ENCODE measurements at places on chromosomes 11 and 22.
A peak's percentile ranks its signal among the peaks of the same experiment; 100 is the strongest.

DNA sequence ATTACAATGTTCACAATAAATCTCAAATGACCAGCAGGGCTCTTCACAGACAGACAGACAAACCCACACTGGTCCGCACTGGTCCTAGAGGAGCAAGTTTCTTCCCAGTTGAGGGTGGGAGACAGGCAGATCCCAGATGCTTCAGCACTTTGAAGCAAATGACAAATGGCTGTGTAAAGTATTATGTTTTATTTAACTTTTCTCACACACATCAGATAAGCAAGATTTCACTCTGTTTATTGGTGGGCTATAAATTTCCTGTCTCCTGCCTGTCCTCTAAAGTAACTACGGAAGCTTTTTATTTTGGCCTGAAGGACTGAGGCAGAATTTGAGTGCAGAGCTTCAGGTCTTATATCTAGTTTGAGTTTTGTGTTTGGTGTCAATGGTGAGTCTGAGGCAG lies 174.7 kb upstream of the MTNR1B start:
- no peak for DNase-seq

DNA sequence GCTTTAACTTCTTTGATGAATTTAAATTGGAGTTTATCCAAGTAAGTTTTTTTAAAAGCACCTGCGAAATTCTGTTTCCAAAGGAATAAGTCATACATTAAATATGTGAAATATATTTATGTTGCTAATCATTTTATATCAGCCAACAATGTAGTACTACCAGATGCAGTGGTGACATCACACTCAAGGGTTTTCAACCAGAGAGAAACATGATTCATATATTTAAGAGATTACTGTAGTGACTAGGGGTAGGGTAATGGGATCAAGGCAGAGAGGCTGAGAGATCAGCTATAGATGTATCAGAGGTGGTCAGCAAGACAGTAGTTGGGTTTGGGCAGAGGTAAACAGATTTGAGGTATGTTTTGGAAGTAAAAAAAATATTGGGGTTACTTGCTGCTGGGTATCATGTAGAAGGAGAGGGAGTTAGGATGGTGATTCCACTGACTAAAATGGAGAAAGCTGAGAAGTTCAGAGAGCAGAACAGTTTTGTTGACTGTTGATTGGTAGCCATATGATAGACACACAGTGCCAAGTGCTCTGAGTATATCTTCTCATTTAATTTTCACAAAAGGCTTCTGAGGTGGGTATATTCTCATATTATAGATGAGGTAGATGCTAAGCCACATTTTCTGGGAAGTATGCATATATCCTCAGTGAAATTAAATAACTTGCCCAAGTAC lies 39.4 kb downstream of the CEP57 start:
- DNase-seq: no peak

DNA sequence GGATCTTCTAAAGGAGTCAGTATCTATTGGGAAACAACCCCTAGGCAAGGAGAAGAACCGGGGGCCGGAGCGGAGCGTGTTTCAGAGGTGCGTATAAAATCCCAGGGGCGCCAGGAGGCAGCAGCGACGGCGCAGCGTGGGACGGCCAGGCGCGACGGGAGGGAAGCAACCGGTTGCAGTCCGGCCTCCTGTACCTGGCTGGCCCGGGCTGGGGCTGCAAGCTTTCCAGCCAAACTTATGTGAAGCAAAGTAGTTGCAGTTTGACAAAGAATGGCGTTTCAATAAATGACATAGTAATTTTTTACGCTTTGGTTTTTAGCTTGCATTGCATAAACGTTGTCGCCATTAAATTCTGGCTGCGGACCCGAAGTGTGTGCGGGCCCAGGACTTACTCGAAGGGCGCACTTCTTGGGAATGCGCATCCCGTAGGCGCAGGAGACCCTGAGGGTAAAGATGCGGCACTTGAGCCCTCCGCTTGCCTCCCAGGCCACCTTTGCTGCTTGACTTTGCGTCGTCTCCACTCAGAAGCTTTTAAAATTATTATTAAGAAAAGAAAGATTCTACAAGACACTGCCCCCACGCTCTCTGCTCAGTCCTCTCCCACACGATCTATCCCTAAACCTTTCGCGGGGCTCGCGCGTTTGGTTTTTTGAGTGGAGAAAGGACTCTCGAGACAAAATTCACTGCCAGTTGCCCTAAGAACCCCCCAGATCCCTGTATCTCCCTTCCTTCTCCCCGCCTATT lies 1.6 kb upstream of the WT1 start:
- DNase-seq: no peak

- DNase-seq: no peak
Observed at GRCh38 chr22:43882122-43882767, 9.6 kb downstream of the PNPLA5 start.

- DNase-seq: no peak
Observed at GRCh38 chr11:72422414-72422813, 11.9 kb downstream of the CLPB start.

GRCh38 chr11:20762980-20763379 lies 93.6 kb downstream of the NELL1 start:
- no peak for DNase-seq

DNA sequence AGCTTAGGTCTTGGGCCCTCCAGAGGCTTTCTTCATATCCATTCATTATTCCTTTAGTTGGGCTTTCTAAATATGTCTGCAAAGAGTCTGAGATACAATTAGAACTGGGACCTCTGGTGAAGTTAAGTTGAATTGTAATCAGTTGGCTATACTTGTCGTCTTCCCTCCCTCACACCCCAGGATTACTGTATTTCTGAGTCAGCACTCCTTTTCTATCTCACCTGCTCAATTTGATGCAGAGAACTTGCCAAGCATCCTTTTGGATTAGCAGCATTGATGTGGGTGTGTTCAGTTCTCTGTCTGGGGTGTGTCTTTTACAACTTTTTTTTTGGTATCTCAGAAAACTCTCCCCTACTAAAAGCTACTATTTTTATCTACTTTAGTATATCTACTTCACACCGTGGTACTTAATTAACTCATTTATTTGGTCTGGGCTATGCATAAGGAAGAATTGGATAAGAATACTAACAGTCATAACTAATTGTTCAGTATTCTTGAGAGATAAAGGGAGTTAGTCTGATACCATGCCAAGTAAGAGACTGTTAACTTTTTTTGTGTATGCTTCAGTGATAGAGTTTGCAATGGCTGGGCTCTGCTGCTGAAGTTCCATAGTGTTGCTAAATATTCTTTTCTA lies 15.1 kb downstream of the CTNND1 start:
- peak; percentile 73 for DNase-seq

GRCh38 chr11:58926695-58927094 lies 12.6 kb upstream of the GLYATL1 start:
- no peak for DNase-seq

DNA sequence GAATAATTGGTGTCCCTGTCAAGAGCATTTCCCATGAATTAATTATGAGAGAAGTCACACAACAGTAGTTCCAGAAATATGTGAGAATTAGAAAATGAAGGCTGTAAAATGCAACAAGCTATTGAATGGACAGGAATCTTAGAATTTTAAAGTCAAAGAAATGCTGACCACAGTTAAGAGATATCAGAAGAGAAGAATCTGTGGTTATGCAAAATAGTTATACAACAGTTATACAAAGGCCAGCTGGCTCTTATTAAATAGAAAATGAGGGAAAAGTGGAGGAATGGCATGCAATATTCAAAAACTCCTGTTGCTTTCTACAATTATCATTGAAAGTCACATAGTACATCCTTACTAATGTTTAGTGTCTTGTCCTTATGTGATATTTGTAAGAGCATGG lies 27.4 kb downstream of the CASP12 start:
- no peak for DNase-seq

GRCh38 chr11:65471447-65471891 lies 27.4 kb upstream of the MALAT1 start:
- DNase-seq: peak; percentile 82

GRCh38 chr11:133782116-133782725 lies 63.1 kb downstream of the SPATA19 start:
- DNase-seq: no peak

DNA sequence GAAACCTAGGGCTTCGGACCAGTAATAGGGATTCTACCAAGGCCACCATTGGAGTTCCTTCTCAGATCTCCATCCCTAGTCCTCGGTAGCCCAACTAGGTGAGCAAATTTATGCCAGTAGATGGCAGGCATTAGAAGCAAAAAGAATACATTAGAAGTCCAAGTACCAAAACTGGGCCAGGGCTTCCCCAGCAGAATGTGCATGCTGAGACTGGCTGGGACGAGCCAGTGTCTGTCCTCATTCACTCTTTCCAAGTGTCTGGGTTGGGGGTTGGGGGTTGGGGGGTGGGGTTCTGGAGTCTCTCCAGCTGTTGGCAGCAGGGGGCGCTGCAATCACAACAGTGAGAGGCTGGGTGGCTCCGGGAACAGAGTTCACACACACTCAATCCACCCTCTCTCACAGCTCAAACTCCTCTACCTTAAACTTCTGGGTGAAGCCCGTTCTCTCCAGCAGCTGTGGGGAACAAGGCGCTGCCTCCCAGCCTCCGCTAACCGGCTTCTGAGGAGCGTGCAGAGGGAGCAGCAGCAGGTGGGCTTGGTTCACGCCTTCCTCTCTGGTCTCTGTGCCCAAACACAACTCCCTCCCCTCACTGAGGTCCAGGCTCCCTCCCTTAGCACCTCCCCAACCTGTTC lies 57.5 kb downstream of the BTG4 start:
- DNase-seq: peak; percentile 29

- DNase-seq: peak; percentile 50
Observed at GRCh38 chr11:57277845-57278720, 41.0 kb upstream of the APLNR start.

GRCh38 chr11:86205421-86206336 lies 38.9 kb upstream of the EED start:
- peak; percentile 29 for DNase-seq

- DNase-seq: peak; percentile 44
Observed at GRCh38 chr11:77127235-77127911, 673 bp upstream of the MYO7A start.

- DNase-seq: no peak
Observed at GRCh38 chr11:69337211-69337721, 43.3 kb downstream of the MYEOV start.

GRCh38 chr22:49372530-49373288 lies 455.0 kb downstream of the BRD1 start:
- DNase-seq: no peak

DNA sequence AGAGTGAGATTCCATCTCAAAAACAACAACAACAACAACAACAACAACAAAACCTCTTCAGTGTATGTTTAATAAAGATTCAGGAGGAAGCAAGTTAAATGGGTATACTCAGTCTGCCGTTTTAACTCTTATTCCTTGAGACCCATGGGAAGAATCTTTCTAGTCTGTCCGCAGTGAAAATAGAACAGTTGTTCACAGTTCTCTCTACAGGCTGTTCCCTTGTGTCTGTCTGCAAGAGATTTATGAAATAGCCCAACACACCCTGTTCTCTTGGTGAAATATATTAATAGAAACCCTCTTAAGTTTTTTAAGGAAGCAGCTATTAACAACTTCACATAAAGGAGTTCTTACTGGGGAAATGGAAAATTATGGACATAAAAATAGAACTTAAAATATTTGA lies 682.2 kb upstream of the RAG2 start:
- DNase-seq: no peak

- DNase-seq: peak; percentile 80
Observed at GRCh38 chr11:75328426-75329277, 22.8 kb downstream of the ARRB1 start.

- DNase-seq: no peak
Observed at GRCh38 chr11:117130879-117131278, 13.2 kb upstream of the PAFAH1B2 start.

- peak; percentile 89 for DNase-seq
Observed at GRCh38 chr11:68271023-68271780, 571 bp downstream of the C11orf24 start.

GRCh38 chr11:30919389-30920152 lies 333.4 kb upstream of the MPPED2 start:
- no peak for DNase-seq
